ENCODE measurements at places on chromosomes 13 and 19.
A peak's percentile ranks its signal among the peaks of the same experiment; 100 is the strongest.

GRCh38 chr19:42244347-42245220, 2.2 kb upstream of the GSK3A start:
- DNase-seq = peak; percentile 83

- DNase-seq = no peak
Measured at GRCh38 chr13:29750183-29750530, 100.3 kb downstream of the UBL3 start.

DNA sequence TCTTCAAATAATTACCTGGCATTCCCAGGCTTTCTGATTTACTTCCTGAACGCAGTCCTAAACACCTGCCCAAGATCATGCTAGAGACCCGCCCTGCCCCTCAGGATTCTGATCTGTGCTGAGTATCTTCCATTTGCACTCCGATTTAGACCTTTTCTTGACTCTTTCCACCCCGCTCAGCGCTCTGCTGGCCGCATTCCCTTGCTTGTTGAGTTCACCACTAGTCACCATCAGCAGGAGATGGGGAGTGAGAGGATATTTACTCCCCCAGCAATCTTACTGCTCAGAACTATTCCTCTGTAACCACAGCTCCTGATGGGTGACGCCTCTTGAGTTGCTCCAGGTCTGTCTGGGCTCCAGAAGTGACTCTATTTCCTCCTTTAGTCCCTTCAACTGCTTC, 419.4 kb upstream of the MIR17HG start:
- no peak for DNase-seq

DNA sequence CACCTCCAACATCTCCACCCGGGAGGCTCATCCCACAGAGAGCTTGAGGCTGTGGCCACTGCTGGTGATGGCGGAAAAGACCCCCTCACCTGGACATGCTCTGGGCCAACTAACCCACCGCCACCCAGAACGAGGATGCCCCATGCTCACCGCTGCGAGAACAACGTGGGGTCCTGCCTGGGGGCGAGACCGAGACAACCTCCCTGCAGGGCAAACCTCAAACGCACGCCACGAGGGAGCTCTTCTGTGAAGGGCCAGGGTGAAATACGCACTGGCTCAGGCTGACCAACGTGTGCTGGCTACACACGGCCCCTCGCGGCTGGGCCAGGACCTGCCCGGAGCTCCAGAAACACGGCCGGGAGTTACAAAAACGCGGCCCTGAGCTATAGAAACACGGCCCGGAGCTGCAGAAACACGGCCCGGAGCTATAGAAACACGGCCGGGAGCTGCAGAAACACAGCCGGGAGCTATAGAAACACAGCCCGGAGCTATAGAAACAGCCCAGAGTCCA, 19.0 kb upstream of the PLPP2 start:
- DNase-seq = no peak

- DNase-seq = no peak
Measured at GRCh38 chr19:16435999-16436650, 35.6 kb downstream of the EPS15L1 start.

GRCh38 chr13:47503475-47503874, 497.6 kb downstream of the SUCLA2 start:
- no peak for DNase-seq

DNA sequence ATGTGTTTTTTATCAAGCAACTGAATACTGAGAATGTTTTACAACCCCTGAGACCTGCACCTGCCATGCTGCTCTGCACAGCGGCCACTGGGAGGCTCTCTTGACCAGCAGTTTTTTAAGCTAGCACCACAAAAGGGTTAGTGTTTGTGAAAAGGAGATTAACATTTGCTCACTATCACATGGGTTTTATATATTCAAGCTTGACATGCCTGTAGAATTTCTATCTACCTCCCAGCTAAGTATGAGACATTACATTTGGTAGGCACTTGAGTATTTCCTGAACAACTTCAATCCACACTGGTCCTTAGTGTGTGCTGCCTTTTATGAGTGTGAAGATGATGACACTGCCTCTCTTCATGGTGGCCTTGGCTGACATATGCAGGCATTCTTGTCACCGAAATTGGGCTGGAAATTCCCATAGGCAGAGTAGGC, 1238.9 kb downstream of the UQCRFS1 start:
- DNase-seq = no peak

DNA sequence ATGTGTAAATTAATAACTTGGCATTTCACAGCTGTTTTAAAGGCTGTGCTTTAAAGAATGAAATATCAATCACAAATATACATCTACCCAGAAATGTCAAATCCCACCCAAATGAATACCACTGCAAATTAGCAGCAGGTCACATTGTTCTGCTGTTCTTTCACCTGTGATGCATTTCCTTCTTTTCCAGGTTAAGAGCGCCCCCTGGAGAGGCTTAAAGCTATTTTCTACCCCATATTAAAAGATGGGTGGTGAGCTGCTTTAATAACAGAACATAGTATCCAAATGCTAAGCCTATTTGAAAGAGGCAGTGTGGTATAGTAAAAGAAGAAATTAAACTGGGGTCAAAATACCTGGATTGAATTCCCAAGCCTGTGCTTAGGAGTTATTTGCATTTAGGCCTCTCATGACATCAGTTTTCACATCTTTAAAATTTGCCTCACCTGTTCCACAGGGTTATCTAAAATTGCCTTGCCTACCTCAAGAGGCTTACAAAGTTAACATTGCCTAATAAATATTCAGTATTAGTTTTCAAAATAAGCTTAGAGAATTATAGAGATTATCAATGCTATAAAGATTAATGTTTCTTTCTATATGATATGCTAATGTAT, 396.9 kb upstream of the SLITRK5 start:
- peak; percentile 23 for DNase-seq

- DNase-seq = no peak
Measured at GRCh38 chr13:76936763-76937162, 11.5 kb upstream of the ACOD1 start.

- DNase-seq = no peak
Measured at GRCh38 chr13:30702006-30702405, 33.3 kb upstream of the ALOX5AP start.

- DNase-seq = no peak
Measured at GRCh38 chr13:100234524-100235136, 145.7 kb downstream of the PCCA start.

- no peak for DNase-seq
Measured at GRCh38 chr13:113327766-113328471, 30.9 kb downstream of the LAMP1 start.

GRCh38 chr19:34120846-34121639, 51.3 kb upstream of the LSM14A start:
- peak; percentile 49 for DNase-seq

- DNase-seq = no peak
Measured at GRCh38 chr19:3748965-3749364, 12.5 kb downstream of the APBA3 start.

DNA sequence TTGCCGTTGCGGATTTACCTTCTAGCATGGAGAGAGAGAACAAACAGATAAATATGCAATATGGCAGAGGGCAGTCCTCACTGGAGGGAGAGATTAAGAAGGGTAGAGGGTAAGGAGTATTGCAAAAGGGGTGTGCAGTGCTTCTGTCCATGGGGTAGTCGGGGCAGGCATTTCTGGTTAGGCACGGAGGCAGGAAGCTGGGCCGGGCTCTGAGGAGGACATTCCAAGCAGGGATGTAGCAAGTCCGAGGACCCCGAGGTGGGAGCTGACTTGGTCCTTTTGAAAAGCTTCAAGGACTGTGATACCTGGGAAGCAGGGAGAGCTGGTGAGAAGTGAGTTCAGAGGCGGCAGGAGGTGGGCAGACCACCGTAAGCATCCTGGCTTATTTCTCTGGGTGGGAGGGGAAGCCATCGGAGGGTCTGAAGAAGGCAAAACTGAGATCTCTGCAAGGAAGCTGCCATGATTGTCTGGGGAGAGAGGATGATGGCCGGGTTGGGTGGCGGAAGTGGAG, 214.9 kb downstream of the FGF9 start:
- no peak for DNase-seq

- DNase-seq = no peak
Measured at GRCh38 chr19:5074407-5074806, 105.5 kb downstream of the KDM4B start.

- DNase-seq = no peak
Measured at GRCh38 chr13:93220073-93220472, 6.5 kb upstream of the GPC6 start.

GRCh38 chr19:23789246-23789645, 30.6 kb upstream of the ZNF681 start:
- no peak for DNase-seq

DNA sequence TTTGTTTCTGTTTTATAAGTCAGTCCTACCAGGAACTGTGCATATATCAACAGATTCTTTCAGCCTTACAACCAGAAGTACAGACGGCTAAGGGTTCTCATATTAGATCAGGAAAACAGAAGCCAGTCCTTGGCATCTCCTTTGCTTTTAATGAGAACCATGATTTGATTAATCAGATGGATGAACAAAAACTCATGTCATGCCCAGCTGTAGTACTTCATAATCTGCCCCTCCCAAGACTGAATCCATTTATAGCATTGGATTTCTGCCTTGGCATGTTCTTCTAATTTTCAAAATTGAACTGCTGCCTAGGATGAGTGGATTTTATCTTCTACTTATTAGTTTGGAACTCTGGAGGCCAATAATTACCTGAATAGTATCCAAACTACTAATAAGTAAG, 617.2 kb downstream of the SLITRK5 start:
- DNase-seq = no peak

DNA sequence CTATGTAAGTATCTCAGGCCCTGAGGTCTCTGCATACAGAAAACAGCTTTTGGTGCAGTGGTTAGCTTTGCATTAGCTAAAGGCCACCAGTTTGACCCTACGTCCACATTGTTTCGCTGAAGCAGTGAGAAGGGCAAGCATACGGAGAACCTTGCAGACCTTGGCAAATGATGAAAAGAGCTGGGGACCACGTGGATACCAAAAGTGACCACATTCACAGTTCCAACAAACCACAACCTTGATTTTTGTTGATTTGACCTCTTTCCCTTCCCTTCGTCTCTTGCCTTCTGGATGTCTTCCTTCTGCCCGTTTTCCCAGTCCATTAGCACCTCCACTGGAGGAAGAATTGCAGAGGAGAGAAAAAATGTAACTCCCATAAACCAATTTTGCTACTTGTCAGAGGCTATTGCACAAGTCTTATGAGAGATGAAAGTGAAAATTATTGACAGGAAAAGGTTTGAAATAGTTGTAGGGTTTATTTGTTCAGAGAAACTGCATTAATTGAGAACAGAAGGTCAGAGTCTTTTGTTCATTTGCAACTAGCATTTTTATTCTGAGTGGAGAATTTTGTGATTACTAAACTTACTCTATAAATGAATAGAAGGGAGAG, 293.9 kb upstream of the HTR2A start:
- no peak for DNase-seq

GRCh38 chr13:30696278-30697176, 38.8 kb upstream of the ALOX5AP start:
- no peak for DNase-seq

DNA sequence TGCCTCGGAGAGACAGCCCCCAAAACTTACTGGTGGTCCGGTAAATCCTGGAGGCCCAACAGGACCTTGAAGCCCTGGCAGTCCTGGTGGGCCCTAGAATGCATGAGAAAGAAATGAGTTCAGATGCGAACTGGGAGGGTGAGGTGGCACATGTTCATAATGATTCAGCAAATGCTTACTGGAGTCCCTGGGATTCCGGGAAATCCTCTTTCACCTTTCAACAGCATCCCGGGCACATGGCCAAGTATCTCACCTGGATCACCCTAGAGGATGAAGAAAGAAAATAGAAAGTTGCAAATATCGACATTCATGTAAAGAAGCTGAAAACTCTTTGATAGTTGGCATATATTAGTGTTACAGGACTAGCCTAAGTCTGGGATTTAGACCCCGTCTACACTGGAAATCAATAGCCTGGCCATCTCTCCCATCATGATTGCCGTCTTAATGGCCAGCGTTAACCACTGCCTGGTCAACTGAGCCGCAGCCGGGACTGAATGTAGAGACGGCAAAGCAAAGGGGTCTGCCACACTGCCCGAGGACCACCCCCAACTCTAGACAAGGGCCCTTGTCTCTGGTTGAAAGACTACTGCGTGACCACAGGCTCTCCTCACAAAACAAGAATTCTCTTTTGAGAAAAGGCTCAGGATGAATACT, 96.9 kb downstream of the COL4A1 start:
- DNase-seq = no peak

DNA sequence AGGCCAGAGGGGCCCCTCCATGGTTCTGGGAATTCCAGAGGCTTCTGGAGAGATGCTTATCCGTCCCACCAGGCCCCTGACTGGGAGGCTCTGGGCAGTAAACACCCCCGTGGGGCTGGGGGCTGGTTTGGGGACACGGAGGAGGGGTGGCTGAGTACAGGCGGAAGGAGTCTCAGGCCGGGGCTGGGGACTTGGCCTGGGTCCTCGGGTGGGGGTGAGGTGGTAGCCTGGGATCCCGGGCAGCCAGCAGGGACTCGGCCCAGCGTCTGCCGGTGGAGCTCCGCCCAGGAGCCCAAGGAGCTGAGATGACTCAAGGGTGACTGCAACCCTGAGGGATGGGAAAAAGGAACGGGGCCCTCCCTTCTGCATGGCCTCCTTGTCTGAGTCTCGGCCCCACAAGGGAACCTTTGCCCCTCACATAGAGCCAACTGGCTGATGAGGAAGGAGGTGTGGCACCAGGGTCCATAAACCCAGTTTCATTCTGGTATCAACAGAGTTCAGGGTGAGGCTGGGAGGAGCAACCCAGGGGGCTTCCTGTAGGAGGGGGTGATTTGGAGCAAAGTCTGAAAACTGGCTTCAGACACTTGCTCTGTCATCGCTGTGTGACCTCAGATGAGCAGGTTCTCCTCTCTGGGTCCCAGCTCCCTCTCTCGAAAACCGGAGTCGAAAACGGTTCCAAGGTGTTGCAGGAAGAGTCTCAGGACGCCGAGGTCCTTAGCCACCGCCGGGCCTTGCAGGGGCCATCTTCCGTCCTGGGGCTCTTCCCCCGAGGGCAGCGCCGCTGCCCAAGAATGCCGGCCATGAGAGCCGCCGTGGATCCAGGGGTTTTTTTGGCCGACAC, 809 bp downstream of the MISP start:
- DNase-seq = no peak

GRCh38 chr19:53463263-53463662, 4.3 kb upstream of the ZNF813 start:
- no peak for DNase-seq

GRCh38 chr19:52992109-52993004, 21.4 kb upstream of the ERVV-1 start:
- no peak for DNase-seq

- no peak for DNase-seq
Measured at GRCh38 chr19:34278783-34279182, 24.4 kb downstream of the GARRE1 start.

- DNase-seq = no peak
Measured at GRCh38 chr13:101401196-101401595, 15.1 kb downstream of the NALCN start.

DNA sequence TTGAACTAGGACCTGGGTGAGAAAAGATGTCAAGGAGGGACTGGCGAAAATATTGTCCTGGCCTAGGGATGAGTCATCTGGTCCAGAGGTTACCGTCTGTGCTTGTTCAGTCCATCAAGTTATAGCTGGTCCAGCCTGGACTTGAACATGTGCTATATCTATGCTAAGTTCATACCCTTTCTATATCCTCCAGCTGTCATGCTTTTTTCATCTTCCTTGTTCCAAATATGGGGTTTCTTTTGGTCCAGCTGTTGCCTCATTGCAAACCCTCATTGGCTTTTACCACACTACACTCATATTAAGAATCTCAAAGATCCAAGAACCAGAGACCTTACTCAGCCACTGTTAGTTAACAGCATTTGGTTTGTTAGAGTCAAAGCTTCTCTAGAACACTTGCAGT, 19.1 kb upstream of the KLF12 start:
- no peak for DNase-seq

Measured in stimulated activated CD4-positive, alpha-beta T cell treated with anti-CD3 and anti-CD28 coated beads, Interleukin-15, amount 100 ng/mL, for 48 hours (primary cell).